ENCODE measurements at places on chromosomes 7 and 10.

- no peak for DNase-seq
These were observed 255.9 kb downstream of the KCNMA1 start for GRCh38 chr10:77381750-77382149.

GRCh38 chr10:96263176-96263575 is 8.2 kb downstream of the BLNK start:
- no peak for DNase-seq

GRCh38 chr7:130141161-130141883 is 63.9 kb downstream of the TMEM209 start:
- peak; percentile 68 for DNase-seq

GRCh38 chr7:45402480-45403218 is 171.5 kb upstream of the ADCY1 start:
- DNase-seq: no peak

- peak; percentile 11 for DNase-seq
These were observed 169.7 kb downstream of the NRF1 start for GRCh38 chr7:129780974-129781927.

DNA sequence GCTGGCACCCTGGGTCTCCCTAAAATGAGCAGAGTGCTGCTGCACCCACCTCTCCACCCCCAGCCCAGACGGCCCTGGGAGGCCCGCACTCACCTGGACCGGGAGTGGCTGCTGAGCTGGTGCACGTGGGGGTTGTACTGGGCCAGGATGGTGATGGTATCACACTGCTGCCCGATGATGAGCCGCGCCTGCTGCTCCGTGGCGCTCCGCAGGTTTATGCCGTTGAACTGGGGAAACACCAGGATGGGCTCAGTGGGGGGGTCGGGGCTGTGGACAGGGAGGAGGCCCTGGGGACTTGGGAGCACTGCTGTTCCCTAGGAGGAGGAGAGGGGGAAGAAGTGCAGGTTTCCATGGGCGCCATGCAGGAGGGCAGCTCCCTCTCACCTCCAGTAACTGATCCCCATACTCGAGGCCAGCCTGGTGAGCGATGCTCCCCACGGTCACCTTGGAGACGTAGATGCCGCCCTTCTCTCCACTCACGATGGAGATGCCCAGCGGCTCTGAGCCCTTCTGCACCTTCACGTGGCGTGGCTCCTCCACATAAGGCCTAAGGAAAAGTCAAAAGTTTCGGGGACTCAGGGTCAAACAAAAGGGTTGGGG is 114.6 kb downstream of the DLG5 start:
- no peak for DNase-seq

GRCh38 chr7:41385996-41386395 is 316.9 kb downstream of the INHBA start:
- DNase-seq: no peak

DNA sequence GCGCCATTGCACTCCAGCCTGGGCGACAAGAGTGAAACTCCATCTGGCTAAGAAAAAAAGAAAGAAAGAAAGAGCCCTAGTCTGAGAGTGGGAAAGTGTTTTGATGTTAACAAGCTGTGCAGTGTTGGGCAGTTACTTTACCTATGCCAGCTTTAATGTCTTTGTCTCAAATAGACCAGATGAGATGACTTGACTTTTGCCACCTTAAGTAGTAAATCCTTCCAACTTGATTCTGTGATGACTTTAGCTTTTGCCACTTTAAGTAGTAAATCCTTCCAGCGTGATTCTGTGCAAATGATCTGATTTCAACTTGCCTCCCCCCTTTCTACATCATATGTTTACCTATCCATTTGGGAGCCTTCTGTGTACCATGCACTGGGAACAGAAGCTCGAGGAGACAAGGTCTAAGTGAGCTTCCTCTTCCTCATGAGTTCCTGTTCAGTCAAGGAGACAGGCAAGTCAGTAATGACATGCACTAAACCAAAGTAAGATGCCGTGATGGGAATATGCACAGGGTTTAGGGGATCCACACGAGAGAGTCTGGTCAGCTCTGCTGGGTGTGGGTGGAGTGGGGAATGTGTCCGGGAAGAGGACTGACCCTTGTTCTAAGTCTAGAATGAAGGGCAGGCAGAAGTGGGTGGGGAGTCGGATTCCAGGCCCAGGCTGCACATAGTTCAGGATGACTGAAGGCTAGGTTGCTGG is 17.2 kb downstream of the INPP5F start:
- no peak for DNase-seq

DNA sequence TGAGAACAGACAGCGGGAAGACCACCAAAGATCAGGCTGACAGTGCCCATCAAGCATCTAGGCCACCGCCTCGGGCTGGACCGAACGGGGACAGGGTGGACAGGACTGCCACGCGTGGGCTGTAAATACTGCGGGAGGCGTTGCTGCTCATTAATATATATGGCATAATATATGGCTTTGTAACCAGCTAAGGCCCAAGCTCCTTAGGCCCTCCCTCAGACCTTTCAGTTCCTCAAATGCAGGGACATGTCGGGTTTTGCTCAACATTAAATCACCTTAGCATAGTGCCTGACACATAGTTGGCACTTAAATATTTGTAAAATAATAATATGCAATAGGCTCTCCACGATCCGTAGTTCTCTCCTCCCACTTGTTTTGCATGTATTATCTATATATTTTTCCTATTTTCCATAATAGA is 402 bp upstream of the TMEM168 start:
- DNase-seq: no peak

GRCh38 chr7:16063716-16064675 is 357.3 kb downstream of the CRPPA start:
- DNase-seq: no peak

- no peak for DNase-seq
These were observed 539.5 kb upstream of the FZD8 start for GRCh38 chr10:36181426-36182178.

DNA sequence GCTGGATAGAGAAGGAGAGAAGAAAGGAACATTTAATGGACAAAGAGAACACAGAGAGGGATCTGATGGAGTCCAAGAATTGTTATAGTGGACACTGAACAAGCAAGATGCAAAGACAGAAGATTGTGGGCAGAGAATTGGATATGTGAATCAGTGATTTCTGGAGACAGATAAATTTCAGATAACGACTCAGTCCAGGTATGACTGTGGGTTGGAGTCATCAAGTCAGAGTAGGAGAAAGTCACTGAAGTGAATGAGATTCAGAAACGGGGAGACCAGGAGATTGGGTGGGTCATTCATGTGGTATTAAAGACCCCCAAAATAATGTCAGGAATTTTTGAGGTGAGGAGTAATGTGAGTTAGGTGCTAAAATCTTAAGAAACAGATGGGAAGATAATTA is 23.0 kb downstream of the ASB4 start:
- DNase-seq: no peak

DNA sequence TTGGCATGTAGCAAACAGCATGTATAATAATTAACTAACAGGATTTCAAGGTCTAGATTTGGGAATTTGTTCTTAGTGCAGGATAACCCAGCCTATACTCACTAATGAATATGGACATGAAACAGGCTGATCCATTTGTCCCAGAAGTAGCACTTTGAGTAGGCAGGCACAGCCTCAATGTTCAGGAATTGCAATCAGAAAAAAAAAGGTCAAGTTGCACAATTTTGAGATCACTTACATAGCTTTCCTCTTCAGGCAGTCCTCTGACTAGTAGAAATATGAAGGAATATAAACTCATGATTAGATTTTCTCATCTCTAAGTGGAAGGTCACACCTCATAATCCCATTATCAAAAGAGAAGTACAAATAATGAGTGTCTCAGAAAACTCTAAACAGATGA is 921.4 kb upstream of the CELF2 start:
- DNase-seq: no peak

GRCh38 chr10:97011397-97011796 is 174.4 kb downstream of the SLIT1 start:
- DNase-seq: no peak

DNA sequence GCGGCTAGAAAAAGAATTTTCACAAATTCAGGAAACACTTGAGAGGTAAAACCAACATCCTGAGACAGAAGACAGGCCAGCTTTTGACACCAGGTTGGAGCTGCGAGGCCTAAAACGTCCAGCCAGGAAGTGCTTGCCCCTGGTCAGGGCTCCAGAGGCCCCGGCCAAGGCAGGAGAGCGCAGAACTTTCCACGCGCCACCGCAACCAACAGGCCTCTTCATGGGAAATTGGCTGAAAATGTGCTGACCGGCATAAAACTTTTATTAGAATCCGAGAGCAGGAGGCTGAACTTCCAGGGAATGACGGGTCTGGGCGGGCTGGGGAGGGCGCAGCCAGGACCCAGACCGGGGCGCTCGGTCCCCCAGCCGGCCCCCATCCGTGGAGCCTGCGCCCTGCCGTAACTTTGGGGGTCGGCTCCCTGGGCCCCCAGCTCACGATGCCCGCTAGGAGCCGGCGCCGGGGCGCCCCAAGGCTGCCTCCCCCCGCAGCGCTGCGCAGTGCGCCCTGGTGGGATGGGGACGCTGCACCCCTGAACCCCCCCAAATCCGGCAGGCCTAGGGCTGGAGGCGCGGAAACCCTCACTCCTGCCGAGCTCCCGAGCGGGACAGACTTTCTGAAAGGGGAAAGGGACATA is 414.0 kb upstream of the MKI67 start:
- DNase-seq: no peak

- DNase-seq: peak; percentile 59
These were observed 117.9 kb upstream of the COL1A2 start for GRCh38 chr7:94276795-94277194.

DNA sequence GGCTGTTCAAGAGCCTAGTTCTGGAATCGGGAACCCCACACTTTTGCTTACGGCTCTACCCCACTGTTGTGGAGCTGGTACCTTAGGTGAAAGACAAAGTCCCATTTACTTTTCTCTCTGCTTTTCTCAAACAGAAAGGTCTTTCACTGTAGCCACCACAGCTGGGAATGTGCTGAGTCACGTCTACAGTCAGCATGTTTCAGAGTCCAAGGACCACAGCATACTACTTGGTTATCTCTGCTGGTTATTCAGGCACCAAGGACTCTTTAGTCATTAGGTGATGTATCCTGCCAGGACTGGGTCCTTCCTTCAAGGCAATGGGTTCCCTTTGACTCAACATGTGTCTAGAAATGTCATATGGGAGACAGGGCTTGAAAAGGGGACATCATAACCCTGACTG is 266.8 kb upstream of the STEAP1 start:
- DNase-seq: peak; percentile 60

DNA sequence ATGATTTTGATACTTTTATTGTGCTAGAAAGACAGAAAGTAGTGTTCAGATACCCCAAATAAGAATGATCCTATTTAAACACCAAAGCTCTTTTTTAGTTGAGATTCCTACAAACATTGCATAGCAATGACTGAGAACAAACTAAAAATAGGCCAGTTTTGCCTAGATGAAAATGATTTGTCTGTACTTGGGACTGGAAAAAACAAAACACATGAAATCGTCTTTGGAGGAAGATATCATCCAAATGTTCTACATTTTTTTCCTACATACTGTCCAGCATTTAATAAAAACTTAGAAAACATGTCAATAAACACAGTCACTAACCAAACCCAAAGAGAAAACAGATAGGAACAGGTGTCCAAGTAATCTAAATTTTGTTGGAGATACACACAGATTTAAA is 111.6 kb upstream of the MEOX2 start:
- DNase-seq: no peak

DNA sequence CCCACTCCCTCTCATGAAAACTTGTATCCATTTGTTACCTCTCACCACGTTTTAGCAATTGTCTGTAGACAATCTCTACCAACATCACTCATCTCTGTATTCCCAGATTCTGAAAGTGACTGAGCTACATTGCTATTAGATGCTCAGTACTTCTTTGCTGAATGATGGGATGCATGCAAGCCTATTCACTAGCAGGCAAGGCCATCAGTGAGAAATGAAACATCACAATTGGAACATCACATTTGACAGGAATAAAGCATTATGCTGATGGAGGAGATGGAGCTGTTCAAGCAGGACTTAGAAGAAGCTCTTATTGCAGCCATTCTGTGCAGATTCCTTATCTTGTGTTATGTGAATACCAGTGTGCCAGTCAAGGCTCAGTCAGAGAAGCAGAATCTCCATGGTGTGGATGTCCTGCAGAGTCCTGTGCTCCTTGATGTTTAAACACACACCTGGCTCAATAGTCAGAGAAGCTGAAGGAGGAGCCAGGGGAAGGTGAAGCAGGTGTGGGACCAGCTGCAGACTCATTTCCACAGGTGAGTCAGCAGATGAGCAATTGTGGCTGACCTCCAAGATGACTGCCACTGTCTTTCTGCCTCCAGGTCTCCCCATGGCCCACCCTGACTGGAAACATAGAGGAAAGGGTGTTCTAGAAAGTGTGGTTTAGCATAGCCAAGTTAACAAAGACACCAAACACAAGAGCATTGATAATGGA is 965.5 kb downstream of the GRID1 start:
- no peak for DNase-seq

DNA sequence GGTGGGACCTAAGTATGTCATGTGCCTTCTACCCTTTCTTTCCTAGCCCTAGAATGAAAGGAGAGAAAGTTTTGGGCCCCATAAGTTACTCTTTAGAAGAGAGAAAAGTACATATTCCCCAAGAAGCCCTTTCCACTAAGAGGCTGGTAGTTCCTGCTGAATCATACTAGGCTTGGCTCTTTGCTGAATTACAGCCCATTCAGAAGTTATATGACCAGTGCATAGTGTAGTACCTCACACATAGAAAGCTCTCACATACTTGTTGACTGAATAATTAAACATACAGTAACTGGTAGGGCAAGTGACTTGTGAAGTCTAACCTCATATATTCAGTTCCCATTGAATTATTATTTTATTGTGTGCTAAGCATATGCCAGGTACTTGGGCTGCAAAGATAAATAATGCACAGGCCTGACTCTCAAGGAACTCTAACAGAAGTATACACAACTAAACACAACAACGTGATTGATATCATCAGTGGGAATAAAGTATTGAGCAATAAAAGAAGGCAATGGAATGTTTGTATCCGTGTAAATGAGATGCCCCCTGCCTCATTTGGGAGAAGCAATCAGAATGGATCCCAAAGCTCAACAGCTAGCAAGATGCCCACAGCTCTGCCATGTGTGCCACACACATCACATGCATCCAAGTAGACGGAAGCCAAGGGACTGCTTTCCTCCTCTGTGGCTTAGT is 38.9 kb upstream of the UBN2 start:
- DNase-seq: no peak

GRCh38 chr7:106766551-106766950 is 98.5 kb upstream of the PIK3CG start:
- DNase-seq: no peak

GRCh38 chr7:55483046-55483445 is 89.3 kb downstream of the VOPP1 start:
- DNase-seq: peak; percentile 0
